Bladder microvascular endothelial cell (primary cell): ENCODE measurements at places on chromosomes 3 and 15. TPM values are rescaled to one million over a fixed set of nuclear protein-coding genes. Genes with fewer than 3 reads are reported as not detected.

Gene SEC62
- 22.5 and 65.2 TPM in 2 replicates for total RNA-seq

Gene SETMAR
- total RNA-seq = 5.0 and 11.9 TPM in 2 replicates

Gene NR1I2
- under 0.01 TPM in 1 of 2 replicates, not detected in the other for total RNA-seq

Gene OSTN
- 0.49 TPM in 1 of 2 replicates, not detected in the other for total RNA-seq

Gene TMEM212
- not detected in 2 replicates for total RNA-seq

Gene MITF
- 0.49 and 3.8 TPM in 2 replicates for total RNA-seq

Gene ALAS1
- total RNA-seq = 32.7 and 41.0 TPM in 2 replicates

Gene ADCY5
- total RNA-seq = 0.06 TPM in 1 of 2 replicates, not detected in the other

Gene DNAH12
- under 0.01 and 0.16 TPM in 2 replicates for total RNA-seq

Gene TMEM43
- 77.5 and 142 TPM in 2 replicates for total RNA-seq

Gene UPK1B
- total RNA-seq = 0.16 TPM in 1 of 2 replicates, not detected in the other
